ENCODE measurements at places on chromosomes 7 and 10.

DNA sequence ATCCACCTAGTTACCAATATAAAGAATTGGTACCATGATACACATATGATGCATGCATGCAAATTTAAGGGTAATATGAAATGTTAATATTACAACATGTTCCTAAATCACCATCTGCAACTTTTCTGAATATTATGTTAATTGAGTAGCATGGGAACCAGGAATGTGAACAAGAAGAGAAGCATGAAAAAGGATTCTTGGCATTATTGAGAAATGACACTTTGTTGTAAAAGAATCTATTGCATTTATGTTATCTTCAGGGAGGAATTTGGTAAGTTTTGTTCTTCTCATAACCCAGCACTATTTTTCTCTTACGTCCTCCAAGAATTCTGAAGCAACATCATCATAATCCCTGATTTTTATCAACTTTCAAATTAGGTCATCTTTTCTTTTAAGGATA lies 159.9 kb upstream of the SLC25A13 start:
- no peak for DNase-seq

DNA sequence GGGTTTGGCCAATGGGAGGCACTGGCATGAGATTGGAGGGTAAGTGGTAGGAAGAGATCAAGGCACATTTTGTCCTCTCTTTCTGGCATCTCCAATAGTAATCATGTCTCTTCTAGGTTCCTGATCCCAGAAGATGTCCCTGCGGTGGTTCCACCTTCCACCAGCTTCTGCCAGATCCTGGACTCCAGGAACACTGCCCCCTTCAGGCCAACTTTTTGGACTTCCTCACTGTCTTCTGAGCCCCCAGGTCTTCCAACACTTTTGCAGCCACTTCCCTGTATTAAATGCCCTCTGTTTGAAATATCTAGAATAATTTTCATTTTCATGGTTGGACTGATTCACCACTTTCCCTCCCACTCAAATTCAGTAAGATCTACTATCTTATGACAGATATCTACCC lies 60.9 kb downstream of the BAMBI start:
- no peak for DNase-seq

DNA sequence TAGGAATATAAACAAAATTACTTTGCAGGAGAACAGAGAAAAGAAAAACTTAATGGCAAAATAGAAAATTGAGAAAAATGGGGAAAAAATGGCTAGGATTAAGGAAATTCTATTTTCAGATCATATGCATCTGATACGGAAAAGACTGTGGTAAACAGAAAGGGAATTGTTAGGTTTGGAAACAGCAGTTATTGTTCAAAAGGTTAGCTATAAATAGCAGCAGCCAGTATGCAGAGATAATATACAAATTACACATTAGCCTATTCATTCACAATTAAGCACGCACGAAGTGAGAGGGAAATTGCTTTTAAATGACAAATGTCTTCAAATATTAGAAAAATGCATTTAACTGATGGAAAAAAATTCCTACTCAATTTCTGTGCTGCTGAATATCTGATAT lies 224.1 kb upstream of the FAM3C start:
- no peak for DNase-seq

DNA sequence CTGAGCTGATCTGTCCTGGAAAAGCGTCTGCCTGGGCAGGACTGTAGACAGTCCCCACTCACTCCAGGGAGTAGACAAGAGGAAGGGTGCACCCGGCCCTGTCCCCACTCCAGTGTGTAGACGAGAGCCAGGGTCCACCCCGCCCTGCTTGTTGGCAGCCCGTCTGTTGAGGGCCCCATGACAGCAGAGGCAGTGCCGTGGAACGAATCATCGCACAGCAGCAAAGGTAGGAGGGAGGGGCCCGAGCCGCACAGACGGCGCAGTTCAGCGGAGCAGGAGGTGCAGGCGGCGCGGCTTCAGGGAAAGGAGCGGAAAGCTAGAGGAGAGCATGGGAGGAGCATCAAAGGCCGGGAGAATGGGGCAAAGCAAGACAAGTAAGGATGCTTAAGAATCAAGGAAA lies 93.0 kb downstream of the DYNC2I1 start:
- DNase-seq, result no peak

- no peak for DNase-seq
Measured at GRCh38 chr10:132461683-132462231, 64.8 kb downstream of the PWWP2B start.

DNA sequence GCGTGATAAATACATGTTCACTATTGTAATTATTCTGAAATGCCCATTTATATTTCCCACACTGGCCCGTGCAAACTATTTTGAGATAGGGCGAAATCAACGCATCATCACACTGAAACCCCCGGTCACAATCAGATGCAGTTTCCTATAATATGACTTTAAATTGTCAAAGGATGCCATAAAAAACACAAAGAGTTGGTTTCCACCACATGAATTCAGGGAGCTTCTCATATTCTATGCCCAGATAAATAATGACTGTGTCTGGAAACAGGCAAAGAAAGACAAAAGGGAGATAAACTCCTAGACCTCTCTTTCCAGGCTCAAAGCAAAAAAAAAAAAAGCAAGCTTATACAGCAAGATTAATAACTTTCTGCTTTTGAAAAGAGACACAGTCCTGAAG lies 375.8 kb upstream of the AKR1E2 start:
- DNase-seq, result no peak

DNA sequence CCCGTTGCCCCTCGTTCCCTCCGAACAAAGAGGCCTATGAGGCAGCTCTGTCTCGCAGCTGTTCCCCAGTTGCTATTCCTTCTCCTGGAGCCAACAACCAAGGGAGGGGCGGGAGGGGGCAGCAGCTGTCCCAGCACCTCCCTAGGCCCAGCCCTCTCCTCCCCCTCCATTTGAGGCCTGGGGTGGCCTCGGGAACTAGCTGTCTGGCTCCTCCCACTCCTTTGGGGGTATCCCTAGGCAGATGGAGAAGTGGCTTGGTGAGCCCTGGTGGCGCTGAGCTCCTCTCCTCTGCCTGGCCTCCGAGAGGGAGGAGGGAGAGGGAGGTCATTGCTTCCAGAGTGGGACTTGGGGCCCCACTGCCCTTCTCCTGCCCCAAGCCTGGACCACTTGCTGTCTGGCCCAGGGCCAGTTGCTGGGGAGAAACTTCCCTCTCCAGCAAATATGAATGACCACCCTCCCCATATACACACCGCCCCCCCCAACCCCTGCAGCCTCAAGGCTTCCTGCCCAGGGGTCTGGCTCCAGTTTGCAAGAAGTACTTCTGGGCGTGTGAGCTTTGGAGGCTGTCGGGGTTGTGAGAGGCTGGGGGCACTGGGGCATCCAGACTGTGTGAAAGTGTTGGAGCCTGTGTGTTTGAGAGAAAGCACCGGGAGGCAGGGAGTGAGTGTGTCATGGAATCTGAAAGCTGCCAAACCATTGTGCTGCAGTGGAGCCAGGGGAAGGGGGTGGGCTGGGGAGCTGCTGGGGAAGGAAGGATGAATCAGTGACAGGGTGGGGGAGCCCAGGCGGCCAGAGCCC lies 3.1 kb downstream of the FLNC start:
- DNase-seq, result no peak

- no peak for DNase-seq
Measured at GRCh38 chr7:126569402-126569801, 683.3 kb downstream of the GRM8 start.

DNA sequence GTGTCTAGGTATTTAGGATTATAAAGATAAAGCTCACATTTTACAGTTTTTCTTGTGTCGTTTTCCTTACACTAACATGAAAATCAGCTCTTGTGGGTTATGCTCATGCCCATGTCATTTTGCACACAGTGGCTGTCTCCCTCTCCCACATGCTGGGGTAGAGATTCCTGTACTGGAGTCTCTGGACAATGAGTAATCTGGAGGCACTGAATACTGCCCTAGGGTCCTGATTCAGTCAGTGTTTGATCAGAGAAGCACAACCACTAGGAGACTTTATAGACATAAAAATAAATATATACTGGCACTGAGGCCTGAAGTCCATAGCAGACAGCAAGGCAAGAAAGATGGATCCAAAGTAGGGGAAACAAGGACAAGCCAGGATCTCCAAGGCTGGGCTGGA lies 1008.8 kb downstream of the KCNMA1 start:
- no peak for DNase-seq

DNA sequence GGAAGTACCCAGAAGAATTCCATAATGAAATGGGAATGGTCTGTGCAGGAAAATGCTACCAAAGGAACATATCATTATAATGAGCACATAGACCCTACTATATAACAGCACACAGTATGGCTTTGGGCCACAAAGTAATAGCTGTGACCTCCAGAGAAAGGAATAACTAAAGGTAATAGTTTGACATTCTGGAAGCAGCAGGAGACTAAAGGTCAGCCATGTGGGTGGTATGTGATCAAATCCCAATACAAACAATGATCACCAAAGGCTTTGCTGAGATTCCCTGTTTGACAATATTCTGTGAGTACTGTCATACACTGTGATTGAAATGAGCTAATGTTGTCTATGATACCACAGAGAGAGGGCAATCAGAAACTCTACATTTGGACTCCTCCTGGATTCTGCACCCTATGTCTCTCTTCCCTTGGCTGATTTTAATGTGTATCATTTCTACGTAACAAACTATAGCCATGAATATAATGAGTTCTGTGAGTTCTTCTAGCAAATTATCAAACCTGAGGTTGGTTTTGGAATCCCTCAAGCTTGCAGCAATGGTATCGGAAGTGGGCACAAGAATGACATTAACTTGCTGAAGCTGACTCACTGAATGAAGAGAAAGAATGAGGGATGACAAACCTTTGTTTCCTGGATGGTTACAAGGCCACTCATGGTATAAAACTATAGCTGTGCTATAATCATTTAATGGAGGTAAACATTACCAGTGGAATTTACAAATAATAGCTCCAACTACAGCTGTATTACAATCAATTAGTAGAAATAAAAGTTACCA lies 99.6 kb downstream of the JMJD1C start:
- no peak for DNase-seq

- no peak for DNase-seq
Measured at GRCh38 chr7:82388138-82388537, 55.4 kb downstream of the CACNA2D1 start.

DNA sequence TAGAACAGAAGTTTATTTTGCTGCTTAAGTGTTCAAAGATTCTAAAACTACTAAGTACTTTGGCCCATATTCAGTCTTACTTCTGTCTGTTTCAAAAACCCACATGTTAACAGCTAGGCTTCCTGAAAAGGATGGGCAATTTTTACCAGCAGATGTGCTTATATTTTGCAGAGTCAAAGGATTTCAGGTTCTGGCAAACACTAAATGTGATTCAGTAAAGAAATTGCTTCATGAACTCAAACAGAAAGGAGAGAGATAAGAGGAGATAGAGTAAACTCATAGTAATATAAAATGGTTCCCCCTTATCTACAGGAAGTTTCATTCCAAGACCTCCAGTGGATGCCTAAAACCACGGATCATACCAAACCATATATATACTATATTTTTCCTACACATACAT lies 248.5 kb downstream of the AGMO start:
- no peak for DNase-seq

- DNase-seq, result no peak
Measured at GRCh38 chr7:111358915-111359314, 203.4 kb downstream of the IMMP2L start.

DNA sequence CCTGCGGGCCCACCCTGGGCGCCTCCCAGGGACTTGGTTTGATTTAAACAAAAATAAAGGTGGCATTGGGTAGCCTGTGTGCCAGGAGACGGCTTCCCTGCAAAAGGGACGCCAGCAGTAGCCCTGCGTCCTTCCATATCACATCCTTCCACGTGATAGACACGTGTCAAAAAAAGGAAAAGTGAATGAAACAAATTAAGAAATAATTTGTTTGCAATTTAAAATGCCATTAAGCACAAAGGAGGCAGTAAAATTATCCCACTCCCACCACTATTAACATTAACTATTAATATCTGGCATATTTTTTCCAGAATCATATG lies 7.6 kb downstream of the TACR2 start:
- DNase-seq, result no peak

GRCh38 chr10:30798646-30799185 lies 169.2 kb upstream of the LYZL2 start:
- no peak for DNase-seq

DNA sequence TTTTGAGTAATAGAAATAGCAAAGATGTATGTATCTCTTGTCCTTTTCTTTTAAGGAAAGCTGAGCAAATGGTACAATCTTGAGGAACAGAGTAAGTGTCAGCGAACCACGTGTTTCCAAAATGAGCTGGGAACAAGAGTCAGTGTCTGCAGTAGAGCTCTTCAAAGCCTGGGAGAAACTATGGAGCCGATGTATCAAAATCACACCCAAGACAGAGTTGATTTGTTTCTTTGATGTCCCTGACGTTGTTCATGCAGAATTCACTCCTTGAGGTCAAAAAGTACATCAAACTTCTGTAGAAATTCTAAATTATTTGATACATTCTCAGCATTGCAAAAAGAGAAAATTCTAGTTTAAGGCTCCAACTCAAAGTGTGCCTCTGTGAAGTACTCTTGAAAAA lies 216.5 kb downstream of the SKIDA1 start:
- no peak for DNase-seq

- no peak for DNase-seq
Measured at GRCh38 chr7:138911007-138911406, 70.2 kb downstream of the KIAA1549 start.

- no peak for DNase-seq
Measured at GRCh38 chr10:71396084-71396710, 523 bp upstream of the CDH23 start.

GRCh38 chr10:121452581-121452980 lies 145.7 kb downstream of the FGFR2 start:
- DNase-seq, result no peak

- no peak for DNase-seq
Measured at GRCh38 chr7:121882731-121883130, 9.8 kb downstream of the PTPRZ1 start.

GRCh38 chr7:82229164-82229563 lies 214.4 kb downstream of the CACNA2D1 start:
- no peak for DNase-seq

- DNase-seq, result no peak
Measured at GRCh38 chr7:128404143-128404681, 5.6 kb downstream of the IMPDH1 start.

DNA sequence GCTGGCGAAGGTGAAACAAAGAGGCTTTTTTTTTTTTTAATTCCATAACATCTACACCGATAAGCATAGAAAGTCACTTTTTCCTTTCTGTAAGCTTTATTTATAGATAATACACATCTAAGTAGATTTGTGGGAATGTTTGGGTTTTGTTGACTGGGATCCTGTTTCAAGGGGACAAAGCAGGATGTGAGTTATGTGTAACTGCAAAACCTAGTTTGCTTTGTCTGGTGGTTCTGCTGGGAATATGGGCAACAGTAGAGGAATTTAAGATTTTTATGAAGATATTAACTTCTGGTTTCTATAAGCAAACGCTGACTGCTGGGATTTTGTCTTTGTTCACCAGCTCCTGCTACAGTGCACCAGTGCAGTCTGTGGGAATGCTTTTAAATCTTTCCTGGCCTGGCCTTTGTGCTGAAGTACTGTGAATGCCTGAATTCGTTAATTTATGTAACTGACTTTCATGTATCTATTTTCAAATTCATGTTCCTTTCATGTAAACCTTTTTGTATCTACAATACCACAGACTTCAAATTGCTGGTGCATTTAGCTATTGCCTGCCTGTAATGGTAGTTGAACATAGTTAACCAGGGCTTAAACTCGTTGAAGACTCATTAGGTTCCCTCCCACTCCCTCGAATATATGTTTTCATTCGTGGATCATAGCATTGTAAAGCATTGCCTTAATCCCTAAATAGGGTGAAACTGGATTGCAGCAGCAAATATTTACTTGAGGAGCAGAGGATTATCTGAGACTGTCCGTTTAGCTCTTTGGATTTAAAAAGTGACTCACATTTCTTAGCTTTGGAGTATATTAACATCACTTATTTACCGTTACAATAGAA lies 1.5 kb downstream of the KLHL7 start:
- DNase-seq, result no peak

GRCh38 chr10:97583476-97583875 lies 713 bp upstream of the HOGA1 start:
- DNase-seq, result no peak

Measured in stimulated activated CD4-positive, alpha-beta T cell treated with anti-CD3 and anti-CD28 coated beads, TNF-alpha, amount 100 ng/mL, for 48 hours (primary cell).